ENCODE measurements at places on chromosomes 3 and 15.

DNA sequence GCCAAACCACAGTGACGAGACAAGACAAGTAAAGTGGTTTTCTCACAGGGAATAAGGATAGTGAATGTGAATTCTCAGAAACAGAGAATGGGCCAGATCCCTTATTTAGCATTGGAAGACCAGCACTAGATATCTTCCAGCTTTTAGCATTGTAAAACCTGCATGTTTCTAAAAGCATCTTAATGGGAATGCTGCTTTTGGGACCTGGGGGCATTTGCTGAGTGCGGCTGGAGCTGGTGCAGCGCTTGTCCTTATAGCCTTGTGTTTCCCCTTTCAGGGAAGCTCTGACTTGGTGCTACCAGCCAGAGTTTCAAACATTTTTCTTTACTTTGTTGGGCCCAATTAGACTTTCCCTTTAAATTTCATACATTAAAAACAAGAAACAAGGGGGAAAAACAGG is 52.9 kb downstream of the CLSTN2 start:
- no peak for DNase-seq

- no peak for DNase-seq
Measured at GRCh38 chr3:133849346-133849745, 43.7 kb downstream of the SRPRB start.

DNA sequence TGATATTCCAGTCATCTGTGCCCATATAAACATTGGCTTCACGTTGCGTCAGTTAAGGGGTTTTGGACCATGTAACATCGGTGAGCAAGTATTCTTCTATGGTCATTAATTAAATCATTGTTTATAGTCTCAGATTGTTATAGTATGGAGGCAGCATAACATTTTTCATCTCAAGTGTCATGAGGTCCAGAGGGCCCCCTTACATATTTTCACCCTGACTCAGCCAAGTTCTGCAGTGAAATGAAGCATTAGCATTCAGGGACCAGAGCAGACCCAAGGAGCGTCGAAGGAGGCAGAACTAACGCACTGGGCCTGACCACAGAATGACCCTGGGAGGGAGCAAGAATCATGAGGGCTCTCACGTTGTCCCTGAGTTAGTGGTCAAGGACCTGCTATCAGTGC is 171.5 kb downstream of the LRTM1 start:
- no peak for DNase-seq

GRCh38 chr3:150220799-150221198 is 187.3 kb upstream of the TSC22D2 start:
- no peak for DNase-seq

DNA sequence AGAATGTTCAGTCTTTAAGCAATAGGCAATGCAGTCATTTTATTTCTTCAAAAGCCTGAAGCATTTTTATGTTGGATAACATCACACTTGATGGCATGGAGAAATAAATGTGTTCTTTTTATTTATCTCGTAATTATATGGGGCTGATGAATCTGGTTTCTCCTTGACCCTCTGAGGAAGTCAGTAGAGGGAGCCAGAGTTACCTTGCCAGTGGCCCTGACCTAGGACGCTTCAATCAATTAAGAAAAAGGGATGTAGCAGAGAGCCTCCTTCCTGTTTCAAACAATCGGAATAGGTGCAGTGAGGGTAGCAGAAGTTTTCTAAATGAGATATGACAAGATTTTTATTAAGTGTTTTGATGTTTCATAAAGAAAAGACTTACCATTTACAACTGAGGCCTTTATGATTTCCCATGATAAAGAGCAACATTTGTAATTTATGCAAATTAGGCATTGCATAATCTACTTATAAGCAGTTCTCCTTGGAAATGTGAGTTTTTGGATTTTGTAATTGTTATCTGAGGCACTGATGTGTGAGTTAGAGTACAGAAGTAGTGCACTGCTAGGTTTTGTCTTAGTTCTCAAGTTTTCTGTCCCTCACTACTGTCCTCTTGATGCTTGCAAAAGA is 129.1 kb downstream of the RAP2B start:
- no peak for DNase-seq

GRCh38 chr3:87924485-87924884 is 134.3 kb downstream of the CGGBP1 start:
- no peak for DNase-seq

GRCh38 chr3:101036676-101037075 is 43.5 kb upstream of the ABI3BP start:
- no peak for DNase-seq
